ENCODE measurements at places on chromosomes 2 and 18.

GRCh38 chr2:226796840-226797288, 2.8 kb downstream of the IRS1 start:
- no peak for DNase-seq

DNA sequence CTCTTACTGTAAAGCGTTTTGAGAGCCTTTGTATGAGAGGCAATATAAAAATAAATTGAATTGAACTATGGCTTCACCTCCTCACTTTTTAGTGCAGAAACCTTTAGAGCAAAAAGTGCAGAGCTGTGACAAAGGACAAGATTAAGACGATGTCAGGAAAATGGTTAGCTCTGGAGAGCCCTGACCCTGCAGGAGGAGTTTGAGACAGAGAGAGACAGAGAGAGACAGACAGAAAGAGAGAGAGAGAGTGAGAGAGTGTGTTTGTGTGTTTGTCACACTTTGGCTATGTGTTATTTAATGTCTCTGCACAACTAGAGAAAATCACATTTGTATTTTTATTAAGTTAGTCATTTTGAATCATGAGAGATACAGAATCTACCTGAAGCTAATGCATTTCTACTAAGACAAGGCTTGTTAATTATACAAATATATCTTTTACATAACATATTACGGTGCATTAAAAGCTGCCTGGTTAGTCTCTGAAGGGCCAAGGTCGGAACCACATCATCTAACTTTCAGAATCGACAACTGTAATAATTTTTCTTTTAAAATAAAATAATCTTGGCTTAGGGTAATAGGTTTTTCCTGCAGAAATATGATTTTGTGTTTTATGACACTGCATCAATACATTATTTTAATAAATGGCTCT, 423.5 kb upstream of the ZEB2 start:
- no peak for DNase-seq

- no peak for DNase-seq
Observed at GRCh38 chr18:37913051-37913450, 347.5 kb upstream of the CELF4 start.

- DNase-seq: no peak
Observed at GRCh38 chr2:50975546-50975945, 56.4 kb downstream of the NRXN1 start.

DNA sequence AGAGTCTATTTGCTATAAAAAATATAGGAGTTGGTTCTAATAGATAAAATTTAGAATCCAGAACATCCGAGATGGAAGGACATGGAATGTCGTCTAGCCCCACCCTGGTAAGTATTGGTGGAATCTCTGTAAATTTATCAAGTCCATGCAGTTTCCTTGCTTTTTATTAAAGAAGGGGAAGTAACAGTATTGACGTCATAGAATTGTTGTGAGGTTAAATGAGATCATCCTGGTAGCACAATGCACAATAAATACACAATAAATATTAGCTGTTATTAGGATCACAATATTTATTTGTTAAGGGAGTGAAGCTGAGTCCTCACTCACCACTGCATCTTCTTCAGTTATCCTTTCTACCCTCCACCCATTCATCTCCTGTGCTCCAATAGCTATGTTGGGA, 16.7 kb upstream of the TMEM177 start:
- no peak for DNase-seq

DNA sequence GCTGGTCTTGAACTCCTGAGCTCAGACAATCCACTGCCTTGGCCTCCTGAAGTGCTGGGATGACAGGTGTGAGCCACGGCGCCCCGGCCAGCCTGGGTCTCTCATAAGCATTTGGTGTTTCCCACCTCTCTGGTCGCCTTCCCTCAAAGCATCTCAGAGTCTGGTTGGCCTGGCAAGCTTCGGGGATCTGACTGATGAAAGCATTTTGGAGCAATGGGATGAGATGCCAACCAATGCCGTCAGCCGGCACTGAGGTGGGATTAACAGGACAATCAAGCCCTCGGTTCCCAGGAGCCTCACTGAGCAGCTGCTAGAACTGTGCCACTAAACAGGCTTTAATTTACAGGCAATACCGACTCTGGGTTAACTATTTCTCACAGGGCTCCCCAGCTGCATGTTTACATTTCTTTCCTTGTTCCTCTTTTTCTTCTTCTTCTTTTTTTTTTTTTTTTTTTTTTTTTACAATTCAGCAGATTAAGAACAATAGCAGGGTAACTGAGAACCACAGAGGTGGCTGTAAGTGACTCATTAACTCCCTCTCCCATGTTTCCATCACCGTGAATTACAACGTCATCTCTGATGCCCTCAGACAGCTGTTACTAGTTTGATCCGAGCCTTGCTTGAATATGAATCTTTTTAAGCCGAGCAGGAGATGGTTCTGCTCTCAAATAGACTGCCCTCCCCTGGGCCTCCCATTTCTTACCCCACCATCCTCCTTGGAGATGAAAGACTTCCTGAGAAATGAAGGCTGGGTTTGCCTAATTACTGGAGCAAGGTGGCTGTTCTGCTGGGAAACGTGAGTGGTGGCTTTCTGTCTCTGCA, 37.9 kb downstream of the ODC1 start:
- no peak for DNase-seq

- no peak for DNase-seq
Observed at GRCh38 chr2:96537734-96538486, 1.4 kb downstream of the ARID5A start.

GRCh38 chr2:24508878-24509277, 17.8 kb downstream of the NCOA1 start:
- no peak for DNase-seq

DNA sequence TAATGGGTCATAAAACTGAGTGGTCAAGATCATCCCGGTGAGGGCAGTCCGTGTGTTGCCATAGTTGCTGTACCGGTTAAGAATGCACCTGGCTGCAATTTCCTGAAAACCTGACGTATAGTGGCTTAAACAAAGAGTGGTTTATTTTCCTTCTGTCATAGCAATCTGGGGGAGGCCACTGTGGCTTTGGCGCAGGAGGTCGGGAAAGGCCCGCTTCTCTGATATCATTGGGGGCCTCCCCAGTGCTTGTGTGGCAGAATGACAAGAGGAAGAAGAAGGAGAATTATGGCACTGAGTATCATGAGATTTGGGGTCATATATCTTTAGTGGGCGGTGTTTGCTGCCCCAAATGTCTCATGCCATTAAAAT, 4.4 kb downstream of the C2orf92 start:
- peak; percentile 28 for DNase-seq

DNA sequence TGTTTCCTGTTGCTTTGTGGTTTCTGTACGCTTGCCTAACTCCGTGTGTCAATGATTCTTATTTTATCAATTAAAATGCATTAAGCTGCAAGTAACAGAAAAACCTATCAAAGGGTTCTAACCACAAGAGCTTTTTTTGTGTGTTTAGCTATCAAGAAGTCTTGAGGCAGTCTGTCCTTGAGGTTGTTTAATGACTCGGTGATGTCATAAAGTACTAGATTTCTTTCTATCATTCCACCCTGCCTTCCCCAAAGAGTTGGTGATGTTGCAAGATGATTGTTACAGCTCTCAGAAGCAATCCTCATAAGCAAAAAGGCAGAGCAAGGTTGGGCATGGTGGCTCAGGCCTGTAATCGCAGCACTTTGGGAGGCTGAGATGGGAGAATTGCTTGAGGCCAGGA, 51.9 kb upstream of the SPTBN1 start:
- no peak for DNase-seq

DNA sequence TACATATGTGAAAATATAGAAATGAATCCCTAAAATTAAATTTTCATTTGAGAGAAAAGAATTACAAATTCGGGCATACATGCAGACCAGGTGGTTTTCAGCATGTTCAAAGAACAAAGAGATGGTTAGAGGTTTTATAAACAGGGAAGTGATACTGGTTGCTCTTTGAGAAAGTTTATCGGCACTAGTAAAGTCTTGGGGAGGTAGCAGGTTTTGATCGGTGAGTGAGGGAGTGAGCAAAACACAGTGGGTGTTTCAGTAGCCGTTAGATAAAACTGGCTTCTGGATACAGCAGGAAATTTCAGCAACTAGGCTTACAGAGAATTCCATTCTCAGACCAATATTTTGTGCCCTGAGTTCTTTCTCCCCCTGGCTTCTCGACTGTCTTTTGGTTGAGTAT, 51.1 kb downstream of the DSC3 start:
- DNase-seq: no peak

GRCh38 chr18:40210696-40211095, 1744.3 kb upstream of the PIK3C3 start:
- DNase-seq: no peak

DNA sequence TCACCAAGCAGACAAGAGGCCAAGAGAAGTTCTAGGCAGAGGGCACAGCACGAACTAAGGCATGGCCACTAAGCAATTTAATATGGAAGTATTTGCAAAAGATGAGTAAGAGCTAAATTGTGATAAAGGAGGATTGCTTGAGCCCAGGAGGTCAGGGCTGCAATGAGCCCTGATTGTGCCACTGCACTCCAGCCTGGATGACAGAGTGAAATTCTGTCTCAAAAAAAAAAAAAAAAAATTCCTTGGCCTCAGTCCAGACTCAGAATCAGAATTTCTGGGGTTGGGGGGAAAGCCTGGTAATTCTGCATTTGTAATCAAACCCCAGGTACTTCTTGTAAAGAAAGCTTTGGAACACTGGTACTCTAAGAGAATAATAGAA, 46.8 kb upstream of the RTN4 start:
- no peak for DNase-seq

GRCh38 chr2:104430359-104430740, 423.6 kb upstream of the POU3F3 start:
- DNase-seq: no peak

DNA sequence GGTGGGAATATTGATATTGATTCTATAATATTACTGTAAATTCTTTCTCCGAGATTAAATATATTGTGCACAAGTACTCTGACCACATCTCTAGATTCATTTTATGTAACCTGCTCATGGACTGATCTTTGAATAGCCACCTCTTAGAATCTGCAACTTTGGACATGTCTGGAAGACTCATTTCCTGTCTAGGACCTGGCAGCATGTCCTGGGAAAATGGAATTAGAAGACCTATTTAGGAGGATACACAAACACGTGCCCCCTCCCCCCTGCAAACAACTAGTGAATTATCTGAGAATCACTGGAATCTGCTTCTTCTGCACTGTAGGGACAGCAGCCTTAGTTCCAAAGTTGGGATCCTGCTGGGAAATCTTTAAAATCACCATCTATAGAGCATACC, 94.1 kb downstream of the UBE2E3 start:
- DNase-seq: no peak

DNA sequence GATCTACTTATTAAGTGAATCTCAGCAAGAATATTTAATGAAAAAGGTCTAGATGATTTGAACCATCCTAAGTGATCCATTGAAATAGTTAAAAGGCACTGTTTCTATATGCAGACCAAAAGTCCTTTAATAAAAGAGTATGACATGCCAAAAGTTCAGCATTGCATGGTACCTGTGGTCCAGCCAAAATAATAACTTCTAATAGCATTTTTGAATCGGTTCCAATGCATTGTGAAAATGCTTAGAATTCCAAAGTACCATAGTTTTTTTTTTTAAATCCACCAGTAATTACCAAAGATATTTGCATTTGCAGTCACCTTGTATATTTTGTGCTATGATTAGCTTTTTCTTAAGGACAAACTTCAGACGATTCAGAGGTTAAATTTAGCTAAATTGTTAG, 79.9 kb downstream of the NYAP2 start:
- DNase-seq: no peak

- DNase-seq: no peak
Observed at GRCh38 chr2:210617732-210618330, 61.4 kb downstream of the CPS1 start.

DNA sequence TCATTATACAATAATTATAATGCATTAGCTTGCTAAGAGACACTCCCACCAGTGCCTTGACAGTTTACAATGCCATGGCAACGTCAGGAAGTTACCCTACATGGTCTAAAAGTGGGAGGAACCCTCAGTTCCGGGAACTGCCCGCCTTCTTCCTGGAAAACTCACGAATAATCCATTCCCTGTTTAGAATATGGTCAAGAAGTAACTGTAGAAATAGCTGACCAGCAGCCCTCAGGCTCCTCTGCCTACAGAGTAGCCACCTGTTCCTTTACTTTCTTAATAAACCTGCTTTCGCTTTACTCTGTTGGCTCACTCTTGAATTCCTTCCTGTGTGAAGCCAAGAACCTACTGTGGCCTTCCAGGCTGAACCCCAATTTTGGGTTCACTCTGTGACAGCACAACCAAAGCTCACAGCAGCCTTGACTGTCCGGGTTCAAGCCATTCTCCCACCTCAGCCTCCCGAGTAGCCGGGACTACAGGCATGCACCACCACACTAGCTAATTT, 20.0 kb upstream of the PTPN2 start:
- no peak for DNase-seq

DNA sequence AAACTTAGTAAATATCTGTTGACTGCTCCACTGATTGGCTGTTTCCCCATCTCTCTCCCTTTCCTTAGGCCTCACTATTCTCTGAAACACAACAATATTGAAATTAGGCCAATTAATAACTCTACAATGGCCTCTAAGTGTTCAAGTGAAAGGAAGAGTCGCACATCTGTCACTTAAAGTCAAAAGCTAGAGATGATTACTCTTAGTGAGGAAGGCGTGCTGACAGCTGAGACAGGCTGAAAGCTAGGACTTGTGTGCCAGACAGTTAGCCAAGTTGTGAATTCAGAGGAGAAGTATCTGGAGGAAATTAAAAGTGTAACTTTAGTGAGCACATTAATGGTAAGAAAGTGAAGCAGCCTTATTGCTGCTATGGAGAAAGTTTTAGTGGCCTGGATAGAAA, 48.4 kb downstream of the PLEK start:
- no peak for DNase-seq

DNA sequence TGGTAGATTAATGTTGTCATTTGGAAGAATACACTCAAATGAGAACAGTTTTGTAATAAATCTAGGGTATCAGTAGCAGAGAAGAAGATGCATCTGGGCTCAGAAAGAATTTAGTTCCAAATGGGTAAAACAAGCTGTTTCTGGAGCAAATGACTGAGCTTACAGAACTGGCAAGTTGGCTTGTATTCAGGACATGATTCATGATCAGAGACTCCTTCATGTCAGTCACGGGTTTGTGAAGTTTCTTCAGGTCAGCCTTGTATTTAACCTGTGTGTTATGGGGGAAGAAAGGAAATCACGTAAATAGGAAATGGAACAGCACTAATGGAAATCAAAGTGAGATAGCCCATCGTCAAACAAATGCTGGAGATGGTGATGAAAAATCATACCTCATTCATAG, 109.1 kb downstream of the RIF1 start:
- DNase-seq: no peak

DNA sequence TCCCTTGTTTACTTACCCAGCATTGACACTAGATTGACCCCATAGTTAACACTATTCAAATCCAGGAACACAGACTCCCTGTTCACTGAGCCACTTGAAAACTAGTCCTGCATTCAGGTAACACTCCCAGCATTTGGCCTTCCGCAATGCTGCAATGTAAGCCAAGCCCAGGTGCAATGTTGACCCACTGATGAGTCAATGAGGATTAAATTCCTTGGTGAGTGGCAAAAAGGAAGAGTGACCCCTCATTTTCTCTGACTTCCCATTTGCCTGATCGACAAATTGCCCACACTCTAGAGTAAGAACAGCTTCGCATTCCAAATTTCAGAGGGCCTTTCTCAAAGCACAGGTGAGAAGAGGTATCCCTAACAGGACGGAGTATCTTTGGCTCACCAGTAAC, 251.9 kb downstream of the FBXO15 start:
- DNase-seq: no peak
